ENCODE measurements at places on chromosomes 12 and 14.

DNA sequence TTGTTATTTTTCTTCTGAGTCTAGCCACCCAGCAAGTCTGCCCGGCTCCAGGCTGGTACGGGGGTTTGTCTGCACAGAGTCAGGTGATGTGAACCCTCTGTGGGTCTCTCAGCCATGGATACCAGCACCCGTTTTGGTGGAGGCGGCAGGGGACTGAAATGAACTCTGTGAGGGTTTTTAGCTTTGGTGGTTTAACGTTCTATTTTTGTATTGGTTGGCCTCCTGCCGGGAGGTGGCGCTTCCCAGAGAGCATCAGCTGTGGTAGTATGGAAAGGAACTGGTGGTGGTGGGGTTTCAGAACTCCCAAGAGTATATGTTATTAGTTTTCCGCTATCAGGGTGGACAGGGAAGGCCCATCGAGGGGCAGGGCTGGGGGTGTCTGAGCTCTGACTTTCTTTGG is 5.3 kb upstream of the SERPINA4 start:
- DNase-seq, result no peak

GRCh38 chr12:57127101-57127725 is 1.1 kb upstream of the LRP1 start:
- DNase-seq, result peak; percentile 81

DNA sequence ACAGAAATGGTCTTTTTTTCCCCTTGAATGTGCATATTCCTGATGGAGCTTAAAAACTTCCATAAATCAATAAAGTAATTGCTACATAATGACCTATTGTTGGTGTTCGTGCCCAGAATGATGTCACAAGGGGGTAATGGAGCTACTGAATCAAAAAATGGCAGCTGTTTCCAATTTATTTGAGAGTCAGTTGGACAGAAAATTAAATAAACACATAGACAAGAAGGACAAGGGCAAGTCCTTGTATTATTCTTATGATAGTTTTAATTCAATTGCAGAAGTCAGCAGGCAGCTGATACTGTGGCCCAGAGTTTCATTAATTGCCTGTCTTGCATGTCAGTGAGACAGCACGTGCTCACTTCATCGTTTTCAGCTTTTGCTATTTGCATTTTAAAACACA is 473.5 kb downstream of the ETNK1 start:
- DNase-seq, result no peak

DNA sequence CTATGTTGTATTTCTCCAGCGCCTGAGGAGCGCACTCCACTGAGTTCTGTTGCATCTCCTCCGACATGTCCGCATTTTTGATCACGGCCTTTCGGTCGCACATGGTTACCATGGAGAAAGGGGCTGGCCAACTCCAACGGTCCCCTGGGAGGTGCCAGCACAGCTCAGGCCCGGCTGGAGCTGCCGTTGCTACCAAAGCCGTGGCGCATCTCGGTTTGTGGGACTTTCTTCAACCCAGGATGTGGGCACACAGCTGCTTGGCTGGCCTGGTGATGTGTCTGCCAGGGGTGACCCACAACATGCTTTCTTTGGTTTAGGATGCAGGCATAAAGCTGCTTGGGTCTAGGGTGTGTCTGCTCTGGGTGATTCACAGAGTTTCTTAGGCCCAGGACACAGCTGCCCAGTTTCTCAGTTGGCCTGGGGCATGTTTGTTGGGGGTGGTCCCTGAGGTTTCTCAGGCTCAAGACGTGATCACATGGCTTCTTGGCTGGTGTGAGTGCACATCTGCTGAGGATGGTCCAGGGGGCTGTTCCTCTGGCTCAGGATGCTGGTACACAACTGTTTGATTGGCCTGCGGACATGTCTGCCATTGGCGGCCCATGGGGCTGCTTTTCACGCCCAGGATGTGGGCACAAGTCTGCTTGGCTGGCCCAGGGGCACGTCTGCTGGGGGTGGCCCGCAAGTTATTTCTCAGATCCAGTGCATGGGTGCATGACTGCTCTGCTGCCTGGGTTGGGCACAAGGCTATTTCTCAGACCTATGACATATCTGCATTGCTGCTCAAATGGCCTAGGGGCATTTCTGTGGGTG is 25.9 kb upstream of the GTF2A1 start:
- DNase-seq, result no peak

DNA sequence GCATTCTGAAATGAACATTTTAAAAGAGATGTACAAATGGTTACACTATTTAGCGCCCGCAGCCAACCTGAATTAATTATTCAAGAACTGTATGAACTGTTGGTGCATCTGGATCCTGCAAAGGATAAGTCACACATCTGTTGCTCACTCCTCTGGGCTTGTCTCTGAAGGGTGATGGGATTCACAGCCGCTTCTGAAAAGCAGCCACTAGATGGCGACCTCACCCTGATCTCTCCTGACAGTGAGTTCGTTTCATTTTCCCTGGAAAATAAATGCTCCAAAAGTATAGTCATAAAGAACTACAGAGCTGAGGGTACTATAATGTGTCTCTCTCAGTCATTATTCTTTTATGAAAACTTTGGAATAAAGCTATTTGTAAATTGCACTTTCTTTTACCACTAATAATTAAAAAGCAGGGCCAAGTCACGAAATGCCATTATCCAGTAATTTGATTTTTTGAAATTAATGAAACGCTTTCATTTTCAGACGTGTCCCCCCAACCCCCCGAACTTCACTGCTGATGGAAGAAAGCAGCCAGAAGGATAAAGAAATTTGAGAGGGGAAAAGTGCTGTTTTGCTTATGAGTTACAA is 789.6 kb downstream of the NRXN3 start:
- peak; percentile 75 for DNase-seq

- DNase-seq, result no peak
These were observed 47.2 kb downstream of the MYF5 start for GRCh38 chr12:80763874-80764273.

DNA sequence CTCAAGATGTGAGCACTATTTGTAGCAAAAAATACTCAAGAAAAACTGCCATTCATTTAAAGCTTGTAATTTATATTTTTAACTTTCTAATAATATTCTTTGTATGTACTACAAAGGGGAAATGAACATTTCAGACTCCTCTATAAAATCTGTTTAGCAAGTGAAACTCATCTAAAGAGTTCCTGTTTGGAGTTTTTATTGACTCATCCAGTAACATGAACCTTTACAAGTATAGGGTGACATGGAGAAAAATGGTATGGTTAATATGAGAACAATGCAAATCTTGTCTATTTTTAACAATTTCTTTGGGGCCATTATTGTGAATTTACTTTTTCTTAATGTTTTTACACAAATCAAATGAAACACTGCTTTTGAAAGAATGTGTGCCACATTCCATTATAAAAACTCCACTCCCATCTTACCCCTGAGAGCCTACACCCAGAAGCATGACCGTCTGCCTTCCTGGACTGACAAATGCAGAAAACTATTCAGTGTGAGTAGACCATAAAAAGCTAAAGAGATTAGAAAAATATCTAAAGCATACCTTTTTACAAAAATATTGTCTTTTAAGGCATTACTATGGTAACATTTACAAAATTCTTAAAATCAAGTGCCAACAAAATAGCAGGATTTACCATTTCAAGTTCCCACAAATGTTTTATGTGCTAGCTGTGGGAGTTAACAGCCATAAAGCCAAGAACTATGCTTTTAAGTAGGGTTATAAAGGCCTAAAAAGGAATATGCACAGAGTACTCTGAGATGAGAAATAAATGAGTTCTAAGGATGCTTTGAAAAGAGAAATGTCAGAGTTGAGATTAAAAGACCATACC is 144.0 kb downstream of the ADAMTS20 start:
- no peak for DNase-seq

DNA sequence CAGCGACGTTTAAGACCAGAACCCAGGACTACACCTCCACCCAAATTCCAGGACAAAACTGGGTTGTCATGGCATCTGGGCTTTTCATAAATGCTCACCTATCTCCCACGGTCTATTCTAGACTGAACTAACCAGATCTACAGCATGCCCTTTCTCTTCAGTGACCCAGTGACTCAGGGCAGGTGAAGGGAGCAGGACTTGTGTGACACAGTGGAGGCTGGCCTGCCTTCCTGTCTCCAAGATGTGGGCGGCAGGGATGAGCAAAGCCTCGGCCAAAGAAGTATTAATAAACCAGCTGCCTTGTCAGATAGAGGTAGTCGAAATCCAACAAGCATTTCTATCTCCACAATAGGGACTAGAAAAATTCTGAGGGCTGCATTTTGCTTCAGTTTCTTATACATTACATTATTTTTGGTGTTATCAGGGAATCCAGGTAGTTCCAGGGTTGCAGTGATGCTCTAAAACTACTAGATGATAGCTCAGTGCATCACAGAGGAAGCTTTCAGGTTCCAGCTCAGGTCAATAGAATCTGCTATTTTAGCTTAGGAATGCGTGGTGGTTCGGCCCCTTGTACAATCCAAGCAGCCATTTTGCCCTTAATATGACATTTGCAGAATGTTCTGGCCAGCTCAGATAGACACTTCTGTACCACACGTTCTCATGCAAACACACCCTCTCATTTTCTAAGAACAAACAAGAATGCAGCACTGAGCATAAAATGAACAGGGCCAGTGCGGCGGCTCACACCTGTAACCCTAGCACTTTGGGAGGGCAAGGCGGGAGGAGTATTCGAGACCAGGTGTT is 4.2 kb upstream of the GLRX5 start:
- no peak for DNase-seq

DNA sequence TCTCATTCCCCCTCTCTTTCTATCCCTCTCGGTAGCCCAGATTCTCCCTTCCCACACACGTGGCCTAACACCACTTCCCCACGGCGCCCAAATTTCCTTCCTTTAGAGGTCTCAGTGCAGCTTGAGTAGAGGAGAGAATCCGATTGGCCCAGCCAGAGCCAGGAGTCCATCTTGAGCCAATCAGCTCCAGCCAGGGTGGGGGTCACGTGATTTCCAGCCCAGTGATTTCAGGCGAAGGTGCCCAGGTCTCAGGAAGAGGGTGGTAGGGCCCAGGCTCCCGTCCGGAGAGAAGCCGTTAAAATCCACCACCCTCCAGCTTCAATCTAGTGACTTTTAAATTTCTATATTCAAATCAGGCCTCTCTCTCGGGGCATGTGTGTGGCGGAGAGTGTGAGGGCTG is 45.2 kb upstream of the MYL2 start:
- DNase-seq, result no peak

DNA sequence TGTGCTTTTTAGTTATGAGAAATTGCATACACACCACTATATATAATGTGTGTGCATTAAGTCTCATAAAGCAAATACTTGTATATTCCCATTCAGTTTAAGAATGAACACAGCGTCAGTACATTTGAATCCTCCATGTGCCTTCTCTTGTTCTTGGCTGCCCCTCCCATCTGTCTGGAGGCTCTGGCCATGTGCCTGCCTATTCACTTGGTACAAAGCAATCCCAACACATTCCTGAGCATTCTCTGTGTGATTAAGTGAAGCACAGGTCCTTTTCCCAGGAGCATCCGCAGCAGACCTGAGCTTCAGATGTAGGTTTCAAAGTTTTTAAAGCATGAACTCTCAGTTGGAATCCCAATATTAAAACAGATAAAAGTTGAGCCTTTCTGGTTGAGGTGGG is 58.7 kb downstream of the POLR3B start:
- no peak for DNase-seq

DNA sequence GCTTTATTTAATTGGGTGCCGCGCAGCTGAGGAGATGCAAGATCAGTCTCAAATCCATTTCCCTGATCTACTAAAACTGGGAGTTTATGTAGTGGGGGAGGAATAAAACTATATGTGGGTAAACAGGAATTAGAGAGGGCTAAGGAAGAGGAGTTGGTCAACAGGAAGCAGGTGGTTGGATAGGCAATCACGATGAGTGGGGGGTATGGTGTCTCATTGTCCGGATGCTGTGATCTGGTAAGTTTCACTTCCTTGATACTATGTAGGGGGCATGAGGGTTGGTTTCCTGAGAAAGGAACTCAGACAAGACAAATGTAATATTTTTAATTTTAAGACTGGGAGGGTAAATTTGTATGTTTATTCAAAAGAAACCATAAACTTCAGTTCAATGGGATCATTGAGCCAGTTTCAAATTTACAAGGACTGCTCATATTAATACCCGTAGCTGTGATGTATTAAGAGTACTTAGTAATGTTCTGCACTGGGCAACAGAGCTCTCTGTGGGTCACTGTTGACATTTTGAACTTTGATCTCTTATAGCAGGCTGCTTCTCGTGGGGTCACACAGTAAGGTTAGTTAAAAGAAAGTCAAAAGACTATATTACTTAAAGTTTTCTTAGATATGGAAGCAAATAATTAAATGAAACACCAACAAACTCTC is 786.2 kb upstream of the FBXO33 start:
- DNase-seq, result no peak

- DNase-seq, result no peak
These were observed 144.2 kb downstream of the SLC38A6 start for GRCh38 chr14:61125041-61125866.

- no peak for DNase-seq
These were observed 558.9 kb upstream of the LRFN5 start for GRCh38 chr14:41047763-41048162.

DNA sequence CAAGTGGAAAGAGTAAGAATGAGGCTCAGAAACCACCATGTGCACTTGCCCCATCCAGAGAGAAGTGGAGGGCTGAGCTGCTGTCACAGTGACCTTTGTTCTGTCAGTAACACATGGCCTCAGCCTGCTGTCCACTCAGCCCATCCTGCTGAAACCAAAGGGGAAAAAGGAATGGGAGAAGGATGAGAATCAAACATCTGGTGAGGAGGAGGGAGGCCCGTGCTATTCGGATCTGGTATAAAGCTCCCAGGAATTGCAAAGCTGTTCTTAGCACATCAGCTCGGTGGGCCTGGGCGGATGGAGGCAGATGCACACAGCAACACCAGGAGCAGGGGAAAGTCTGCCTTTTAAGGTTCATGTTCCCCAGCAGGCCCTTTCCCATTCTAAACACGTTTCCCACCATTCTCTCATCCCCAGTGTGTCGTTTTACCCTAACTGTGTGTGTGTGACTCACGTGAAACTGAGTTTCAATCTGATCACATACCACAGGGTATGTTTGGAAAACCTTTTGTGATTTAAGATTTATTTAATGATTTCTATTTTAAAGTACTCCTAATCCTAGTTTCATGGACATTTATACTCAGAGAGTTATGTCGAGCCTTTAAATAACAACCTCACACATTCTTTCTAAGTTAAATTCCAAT is 36.8 kb downstream of the RTRAF start:
- no peak for DNase-seq

DNA sequence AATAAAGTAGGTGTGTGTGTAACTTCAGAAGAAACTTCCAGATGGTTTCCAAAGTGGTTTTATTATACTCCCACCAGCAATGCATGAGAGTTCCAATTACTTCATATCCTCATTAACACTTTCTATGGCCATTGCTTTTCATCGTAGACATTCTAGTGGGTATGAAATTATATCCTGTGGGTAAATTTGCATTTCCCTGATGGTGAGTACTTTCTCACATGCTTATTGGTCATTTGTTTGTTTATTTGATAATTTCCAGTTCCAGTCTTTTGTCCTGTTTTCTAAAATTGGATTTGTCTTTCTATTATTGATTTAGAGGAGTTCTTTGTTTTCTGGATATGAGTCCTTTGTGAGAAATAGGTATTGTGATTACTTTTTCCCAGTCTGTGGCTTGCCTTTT is 70.9 kb downstream of the PRKCH start:
- no peak for DNase-seq

- DNase-seq, result no peak
These were observed 21.0 kb downstream of the RTN1 start for GRCh38 chr14:59849411-59850130.

All from right atrium auricular region (tissue), 2 donors.